Activated naive CD4-positive, alpha-beta T cell treated with anti-CD3 and anti-CD28 coated beads, Interleukin-2, amount 50 U/mL, for 72 hours (primary cell): ENCODE measurements at places on chromosomes 6 and 20. TPM values are rescaled to one million over a fixed set of nuclear protein-coding genes. Genes with fewer than 3 reads are reported as not detected.

GRM1 gene
- not detected for total RNA-seq

NHSL1 gene
- total RNA-seq = 0.68 TPM

SNAP91 gene
- total RNA-seq = not detected

DNA sequence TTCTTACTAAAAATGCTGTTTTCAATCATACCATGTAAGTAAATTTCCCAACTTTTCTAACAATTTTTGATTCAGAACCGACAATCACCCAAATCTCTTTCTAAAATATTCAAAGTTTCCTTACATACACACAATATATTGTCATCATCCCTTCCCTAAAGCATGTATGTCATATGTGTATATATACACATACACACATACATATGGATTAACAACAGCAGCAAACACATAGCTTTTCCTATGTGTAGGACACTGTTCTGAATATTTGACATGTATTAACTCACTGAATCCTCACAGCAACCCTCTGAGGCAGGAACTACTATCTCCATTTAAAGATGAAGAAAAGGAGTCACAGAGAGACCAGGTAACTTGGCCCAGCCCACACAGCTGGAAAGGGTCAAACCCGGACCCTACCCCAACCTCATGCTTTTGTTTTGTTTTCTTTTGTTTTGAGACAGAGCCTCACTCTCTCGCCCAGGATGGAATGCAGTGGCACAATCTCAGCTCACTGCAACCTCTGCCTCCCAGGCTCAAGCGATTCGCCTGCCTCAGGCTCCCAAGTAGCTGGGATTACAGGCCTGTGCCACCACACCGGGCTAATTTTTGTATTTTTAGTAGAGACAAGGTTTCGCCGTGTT is 7.2 kb downstream of the FYN start:
- no peak for DNase-seq
